ENCODE measurements at places on chromosomes 7 and 10.

DNA sequence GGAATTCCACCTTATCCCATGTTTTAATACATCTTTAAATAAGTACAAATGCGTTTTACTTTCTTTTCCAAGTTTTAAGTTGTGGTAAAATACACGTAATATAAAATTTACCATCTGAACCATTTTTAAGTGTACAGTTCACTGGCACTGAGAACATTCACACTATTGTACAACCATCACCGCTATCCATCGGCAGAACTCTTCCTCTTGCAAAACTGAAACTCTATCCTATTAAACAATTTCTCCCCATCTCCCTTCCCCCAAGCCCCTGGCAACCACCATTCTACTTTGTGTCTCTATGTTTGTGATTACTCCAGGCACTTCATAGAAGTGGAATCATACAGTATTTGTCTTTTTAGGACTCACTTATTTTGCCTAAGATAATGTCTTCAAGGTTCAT, 33.8 kb downstream of the HIP1 start:
- no peak for DNase-seq

DNA sequence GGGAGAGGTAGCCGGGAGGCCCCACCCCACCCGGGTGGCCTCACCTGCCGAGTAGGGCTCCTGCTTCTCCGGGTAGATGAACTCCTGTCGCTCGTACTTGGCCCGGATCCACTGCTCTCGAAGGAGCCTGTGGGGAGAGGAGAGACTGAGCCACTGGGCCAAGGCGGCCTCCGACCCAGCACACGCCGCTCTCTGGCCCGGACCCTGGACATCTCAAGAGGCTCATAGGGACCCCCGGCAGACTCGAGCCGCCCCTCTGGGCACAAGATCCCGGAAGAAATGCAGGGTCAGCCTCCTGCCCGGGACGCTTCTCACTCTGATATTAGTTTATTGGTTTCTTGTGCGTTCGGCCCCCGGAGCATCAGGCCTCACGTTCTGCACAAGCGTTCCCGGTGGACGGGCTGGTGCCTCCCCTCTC, 34.5 kb downstream of the ADAP1 start:
- no peak for DNase-seq

DNA sequence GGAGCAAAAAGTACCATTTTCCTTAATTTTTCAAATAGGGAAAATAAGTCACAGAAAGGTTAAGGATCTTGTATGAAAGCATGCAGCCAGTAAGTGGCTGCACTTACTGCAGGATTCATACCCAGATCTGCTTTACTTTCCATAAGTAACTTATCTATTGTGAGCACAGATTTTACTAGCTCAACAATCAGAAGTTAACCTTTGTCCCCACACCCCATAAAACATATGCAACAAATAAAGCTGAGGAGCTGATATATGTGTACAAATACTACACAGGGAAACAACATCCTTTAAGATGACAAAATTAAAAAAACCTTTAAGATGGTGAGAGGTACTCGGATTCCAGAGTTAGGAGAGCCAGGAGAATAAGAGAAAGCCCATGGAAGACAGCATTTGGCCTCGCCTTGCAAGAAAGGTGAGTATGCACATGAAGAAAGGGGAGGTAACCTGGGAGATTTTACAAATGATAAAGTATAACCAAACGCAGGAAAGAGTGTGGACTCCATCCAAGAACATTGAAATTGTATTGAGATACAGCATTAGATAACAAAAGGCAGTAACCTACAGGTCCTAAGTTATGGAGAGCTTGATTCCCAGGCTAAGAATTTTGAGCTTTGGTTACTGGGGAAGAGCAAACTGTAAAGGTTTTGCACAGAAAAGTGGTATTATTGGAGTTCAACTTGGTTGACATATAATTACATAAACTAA, 87.1 kb downstream of the ITGB8 start:
- no peak for DNase-seq

DNA sequence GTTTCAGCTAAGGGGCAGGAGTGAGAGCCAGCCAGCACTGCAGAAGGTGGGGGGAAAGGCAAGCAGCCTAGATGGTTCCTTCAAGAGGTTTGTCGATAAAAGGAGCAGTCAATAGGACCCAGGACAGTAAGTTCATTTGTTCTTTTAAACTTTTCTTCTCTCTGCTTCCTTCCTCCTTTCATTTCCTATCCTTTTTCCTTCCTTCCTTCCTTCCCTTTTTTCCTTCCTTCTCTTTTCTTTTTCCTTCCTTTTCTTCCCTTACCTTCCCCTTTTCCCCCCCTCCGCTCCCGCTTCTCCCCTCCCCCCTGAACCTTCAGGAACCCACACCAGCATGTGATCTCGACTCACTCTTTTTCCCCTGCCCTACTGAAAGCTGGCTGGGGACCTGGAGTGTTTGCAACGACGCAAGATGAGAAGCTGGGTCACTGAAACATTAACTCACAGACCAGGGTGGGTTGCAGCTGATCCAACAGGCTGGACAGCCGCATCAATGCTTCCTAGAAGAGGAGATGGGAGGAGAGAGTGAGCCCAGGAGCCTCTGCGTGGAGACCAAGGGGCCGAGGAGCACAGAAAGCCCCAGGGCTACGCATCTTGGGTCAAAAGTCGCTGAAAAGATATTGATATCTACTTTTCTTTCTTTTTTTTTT, 103.4 kb upstream of the SDK1 start:
- no peak for DNase-seq

- DNase-seq = no peak
Measured at GRCh38 chr10:45374350-45375052, 485 bp downstream of the ALOX5 start.

- no peak for DNase-seq
Measured at GRCh38 chr7:91327346-91327745, 63.1 kb downstream of the FZD1 start.

- DNase-seq = no peak
Measured at GRCh38 chr7:29330136-29330535, 135.6 kb downstream of the CHN2 start.

DNA sequence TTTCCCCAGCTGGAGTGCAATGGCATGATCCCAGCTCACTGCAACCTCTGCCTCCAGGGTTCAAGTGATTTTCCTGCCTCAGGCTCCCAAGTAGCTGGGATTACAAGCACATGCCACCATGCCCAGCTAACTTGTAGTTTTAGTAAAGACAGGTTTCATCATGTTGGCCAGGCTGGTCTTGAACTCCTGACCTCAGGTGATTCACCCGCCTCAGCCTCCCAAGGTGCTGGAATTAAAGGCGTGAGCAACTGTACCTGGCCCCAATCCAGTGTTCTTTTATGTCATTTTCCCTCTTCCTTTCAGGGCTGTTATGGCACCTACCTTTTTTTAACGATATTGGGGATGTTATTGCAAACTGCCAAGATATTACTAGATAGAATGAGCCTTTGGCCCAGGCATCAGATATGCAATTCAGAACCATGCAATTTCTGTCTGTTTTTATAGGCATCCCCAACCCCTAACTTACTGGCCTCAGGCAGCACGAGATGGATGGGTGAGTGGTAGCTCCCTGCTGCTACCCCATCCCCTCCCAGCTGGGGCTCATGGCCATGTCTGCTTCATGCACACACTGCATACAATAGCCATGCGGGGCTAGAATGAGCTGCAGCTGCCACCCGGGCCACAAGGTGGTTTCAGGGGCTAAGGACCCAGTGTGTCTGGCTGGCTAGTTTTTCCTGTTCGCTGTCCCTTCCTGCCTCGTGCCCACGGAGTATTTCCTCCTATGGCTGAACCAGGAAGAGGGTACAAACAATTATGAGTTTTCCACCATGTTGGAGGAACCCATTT, 1080.1 kb upstream of the SORCS1 start:
- DNase-seq = no peak

GRCh38 chr10:86965986-86966654, 2.2 kb upstream of the ADIRF start:
- DNase-seq = no peak

Measured in NCI-H1105 treated with DMSO at 0.1 percent for 48 hours (cell line).